ENCODE measurements at places on chromosomes 2 and 18.

DNA sequence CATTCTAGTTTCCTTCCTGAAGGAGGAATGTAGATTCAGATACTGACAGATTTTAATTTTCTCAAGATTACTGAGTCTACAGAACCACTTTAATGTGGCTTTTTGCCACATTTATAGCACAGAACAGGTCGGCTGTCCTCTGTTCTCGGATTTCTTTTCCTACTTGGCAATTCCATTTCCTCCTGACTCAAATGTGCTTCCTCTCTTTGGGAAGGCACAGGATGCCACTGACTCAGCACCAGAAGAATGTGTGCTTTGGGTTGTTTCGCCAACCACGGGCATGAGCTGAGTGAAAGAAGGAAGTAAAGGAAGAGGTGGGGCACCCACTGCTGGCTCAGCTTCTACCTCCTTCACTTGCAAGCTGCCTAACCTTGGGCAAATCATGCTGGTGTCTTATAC lies 970.6 kb upstream of the ACVR2A start:
- DNase-seq: peak; percentile 89

DNA sequence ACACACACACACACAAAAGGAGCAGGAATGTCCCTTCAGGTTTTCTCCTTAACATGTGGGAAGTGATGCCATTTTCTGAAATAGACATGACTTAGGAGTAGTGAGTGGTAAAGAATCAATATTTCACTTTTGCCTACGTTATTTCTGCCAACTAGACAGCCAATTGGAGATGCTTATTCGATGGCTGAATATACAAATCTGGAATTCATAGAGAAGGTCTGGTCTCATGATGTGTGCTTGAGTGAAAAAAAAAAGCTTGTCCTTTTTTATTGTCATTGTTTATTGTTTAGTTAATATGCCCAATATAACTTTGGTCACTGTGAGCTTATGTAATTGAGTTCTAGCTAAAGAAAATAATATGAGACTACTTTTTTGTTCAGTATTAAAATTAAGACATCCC lies 284.3 kb downstream of the GULP1 start:
- no peak for DNase-seq

GRCh38 chr2:54588244-54588899 lies 132.2 kb downstream of the SPTBN1 start:
- DNase-seq: no peak

DNA sequence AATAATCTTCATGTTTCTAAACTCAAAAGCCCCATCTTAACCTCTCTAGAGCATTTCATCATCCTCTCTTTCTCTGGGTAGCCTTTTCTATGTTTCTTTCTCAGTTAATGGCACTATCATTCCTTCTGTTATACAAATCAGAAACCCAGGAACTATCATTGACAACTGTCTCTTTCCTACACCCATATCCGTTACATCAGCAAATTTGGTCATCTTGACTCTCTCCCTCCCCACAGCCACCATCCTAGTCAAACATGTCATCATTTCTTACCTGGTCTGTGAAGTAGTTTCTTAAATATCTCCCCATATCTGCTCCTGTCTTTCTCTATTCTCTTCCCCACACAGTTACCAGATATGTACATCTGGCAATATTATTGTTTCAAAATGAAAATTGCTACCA lies 62.8 kb downstream of the THSD7B start:
- DNase-seq: no peak

- DNase-seq: no peak
Observed at GRCh38 chr18:39186008-39186407, 1620.4 kb upstream of the CELF4 start.

DNA sequence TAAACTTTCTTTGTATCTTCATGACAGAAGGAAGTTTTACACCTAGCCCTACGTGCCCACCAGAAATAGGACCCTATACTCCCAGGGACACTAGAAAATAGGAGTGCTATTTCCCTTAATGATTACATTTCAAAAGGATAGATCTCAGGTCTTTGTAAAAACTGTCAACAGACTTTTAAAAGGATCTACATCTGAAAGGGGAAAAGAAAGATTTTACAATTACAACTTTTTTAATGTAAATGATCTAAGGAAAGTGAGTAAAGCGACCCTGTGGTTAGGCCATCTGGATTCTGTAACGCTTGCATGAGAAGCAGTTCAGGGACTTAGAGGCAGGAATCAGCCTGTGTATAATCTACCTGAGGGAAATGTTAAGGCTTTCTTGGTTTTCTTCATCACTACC lies 431.8 kb upstream of the MC4R start:
- no peak for DNase-seq

- peak; percentile 65 for DNase-seq
Observed at GRCh38 chr18:61400716-61401115, 67.5 kb downstream of the CDH20 start.

DNA sequence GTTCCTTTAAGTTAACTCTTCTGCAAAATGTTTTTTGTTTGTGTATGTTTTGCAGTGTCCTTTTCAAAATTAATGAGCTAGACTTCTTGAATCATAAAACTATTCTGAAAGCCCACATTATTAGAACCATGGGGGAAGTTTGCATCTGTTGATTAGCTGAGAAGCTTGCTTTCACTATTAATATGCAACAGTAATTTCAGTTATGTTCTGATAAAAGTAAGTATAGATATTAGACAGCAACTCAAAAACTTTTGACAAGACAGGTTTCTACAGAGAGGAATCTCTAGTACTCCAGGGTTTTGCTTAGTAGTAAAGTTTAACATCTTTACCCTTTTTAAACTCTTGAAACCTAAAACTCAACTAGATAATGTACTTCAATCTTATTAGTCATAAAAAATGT lies 147.8 kb downstream of the UBE2E3 start:
- no peak for DNase-seq

DNA sequence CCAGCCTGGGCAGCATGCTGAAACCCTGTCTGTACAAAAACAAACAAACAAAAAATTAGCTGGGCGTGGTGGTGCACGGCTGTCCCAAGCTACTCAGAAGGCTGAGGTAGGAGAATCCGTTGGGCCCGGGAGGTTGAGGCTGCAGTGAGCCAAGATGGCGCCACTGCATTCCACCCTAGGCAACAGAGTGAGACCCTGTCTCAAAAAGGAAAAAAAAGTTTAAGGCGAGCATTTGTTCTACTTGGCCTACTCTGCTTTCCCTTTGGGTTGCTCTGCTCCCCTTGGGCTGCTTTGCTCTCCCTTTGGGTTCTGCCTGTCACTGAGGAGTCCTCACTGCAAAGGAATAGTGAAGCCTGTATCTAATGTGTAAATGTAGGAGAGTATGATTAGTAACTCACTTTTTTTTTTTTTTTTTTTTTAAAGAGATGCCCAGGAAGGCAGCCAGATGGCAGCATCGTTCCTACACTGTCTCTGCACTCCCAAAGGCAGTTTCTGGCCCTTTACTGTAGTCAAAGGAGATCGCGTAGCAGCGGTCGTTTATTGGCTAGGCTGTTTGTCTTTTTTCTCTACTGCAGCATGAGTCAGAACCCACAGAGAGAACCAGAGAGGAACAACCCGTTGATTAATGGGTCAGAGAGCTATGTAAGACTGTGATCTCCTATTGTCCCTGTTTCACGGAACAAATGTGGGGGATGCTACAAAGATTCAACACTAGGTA lies 118.3 kb upstream of the CWC22 start:
- peak; percentile 93 for DNase-seq

- DNase-seq: no peak
Observed at GRCh38 chr2:103172821-103173220, 411.0 kb downstream of the TMEM182 start.

- DNase-seq: peak; percentile 87
Observed at GRCh38 chr2:205734436-205735037, 52.2 kb downstream of the NRP2 start.

- no peak for DNase-seq
Observed at GRCh38 chr2:2825516-2826208, 494.6 kb upstream of the MYT1L start.

DNA sequence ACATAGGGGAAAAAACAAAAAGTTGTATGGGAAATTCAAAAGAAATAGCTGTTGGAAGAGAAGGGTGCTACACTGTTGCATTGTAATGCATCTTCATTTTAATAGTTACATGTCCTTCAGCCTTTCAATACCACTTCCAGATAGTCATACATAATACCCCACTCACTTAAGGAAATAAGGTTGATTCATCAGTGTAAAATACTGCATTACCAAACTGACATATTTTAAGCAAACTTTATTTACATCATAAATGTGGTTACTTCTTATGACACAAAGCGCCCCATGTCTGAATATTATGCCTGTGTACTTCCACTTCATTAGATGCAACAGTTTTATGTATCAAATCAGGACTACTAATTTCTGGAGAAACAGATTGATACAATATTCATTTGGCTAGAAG lies 4.5 kb downstream of the RBMS1 start:
- DNase-seq: peak; percentile 85

DNA sequence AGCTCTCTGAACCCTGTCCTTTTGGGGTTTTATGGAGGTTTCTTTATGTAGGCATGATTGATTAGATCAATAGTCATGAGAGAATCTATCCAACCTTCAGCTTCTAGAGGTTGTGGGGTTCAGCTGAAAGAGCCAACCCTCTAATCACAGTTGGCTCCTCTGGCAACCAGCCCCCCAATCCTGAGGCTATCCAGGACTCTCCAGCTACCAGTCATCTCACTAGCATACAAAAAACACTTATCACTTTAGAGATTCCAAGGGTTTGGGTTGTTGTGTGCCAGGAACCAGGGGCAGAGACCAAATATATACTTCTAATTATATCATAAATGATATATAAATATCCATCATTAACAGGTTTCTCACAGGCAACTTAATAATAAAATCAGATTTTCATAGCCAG lies 11.7 kb downstream of the WDPCP start:
- no peak for DNase-seq

- peak; percentile 9 for DNase-seq
Observed at GRCh38 chr2:222410534-222410933, 13.8 kb upstream of the SGPP2 start.

DNA sequence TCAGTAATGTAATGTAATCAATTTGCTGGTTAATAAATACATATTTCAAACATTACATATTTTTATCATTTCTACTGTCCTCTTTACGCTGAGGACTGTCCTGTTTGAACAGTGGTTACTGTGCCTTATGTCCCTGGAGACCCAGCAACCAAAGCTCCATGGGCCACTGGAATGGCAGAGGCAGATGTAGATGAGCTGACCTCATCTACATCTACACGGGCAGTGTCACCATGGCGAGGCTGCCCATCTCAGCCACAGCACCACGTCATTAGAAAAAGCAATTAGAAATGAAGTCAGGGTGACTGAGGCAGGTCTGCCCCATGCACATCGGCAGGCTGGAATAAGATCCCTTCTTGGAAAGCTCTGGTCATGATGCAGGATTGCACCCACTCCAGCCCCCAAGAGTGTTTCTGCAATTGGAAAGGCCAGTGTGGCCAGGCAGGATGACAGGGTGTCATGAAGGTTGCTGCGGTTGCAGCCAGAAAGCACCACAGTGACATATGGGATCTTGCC lies 237.5 kb downstream of the NDUFA10 start:
- no peak for DNase-seq

DNA sequence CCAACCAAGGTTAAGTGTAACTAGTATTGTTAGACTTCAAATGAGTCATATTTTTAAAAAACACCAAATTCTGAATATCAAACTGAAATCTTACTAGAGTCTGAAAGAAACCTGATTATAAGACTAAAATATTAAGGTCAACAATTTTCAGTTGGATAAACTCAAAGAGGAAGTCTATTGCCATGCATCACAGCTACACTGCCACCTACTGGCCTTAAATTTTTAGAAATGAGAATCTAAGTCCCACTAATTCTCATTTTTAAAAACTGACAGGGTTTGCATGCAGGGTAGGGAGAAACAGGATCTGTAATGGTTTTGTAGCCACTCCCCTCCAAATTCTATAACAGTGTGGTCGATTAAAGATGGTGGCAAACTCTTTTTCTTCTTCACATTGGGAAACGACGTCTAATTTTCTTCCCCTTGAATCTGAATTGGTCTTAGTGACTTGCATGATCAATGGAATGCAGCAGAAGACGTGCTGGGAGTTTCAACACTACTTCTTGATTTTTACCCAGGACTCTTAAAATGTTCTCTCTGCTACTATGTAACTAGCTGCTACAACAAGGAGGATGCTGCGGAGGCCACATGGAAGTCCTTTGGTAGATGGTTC lies 176.1 kb upstream of the SESTD1 start:
- DNase-seq: peak; percentile 52

DNA sequence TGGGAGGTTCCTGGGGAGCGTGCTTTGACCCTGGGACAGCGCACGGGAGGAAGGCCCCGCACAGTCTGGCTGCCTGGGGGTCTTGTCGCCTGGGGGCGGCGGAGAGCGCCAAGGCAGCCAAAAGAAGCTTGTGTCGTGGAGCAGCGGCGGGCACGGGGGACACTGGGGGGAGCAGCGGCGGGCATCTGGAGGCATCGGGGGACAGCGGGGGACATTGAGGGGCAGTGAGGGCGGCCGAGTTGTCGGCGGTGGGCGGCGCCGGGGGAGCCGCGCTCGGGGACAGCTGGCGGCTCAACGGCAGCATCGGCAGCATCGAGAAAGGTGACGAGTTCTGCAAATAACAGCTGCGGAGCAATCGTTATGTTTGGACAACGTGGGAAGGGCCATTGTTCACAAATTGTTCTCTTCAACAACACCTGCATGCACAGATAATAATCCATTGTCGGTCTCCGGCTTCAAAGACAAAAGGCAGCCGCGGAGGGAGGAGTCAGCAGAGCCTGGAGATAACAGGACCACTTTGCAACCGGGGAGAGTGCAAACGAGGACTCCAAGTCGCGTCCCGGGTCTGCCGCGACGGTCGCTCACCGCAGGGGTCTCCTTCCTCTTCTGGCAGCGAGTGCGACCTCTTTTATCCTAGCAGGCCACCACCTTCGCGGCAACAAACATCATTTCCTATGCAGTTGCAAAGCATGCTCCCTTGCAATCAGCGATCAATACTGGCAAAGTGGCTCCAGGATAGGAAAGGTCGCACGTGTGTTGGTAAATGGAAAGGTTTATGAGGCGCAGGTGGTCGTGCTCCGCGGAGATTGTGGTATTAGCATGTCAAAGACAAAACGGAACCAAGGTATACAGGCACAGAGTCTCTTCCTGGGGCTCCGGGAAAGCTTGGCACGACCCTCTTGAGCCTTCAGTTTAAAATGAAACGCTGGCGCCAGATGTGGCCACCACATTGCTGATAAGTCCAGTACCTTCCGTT lies 132.3 kb upstream of the DLX2 start:
- DNase-seq: no peak

- peak; percentile 92 for DNase-seq
Observed at GRCh38 chr2:101736861-101737291, 39.4 kb downstream of the MAP4K4 start.

All from HCEC 1CT (cell line).